Fibroblast of skin of abdomen (primary cell): ENCODE measurements at places on chromosomes 4 and X.

DNA sequence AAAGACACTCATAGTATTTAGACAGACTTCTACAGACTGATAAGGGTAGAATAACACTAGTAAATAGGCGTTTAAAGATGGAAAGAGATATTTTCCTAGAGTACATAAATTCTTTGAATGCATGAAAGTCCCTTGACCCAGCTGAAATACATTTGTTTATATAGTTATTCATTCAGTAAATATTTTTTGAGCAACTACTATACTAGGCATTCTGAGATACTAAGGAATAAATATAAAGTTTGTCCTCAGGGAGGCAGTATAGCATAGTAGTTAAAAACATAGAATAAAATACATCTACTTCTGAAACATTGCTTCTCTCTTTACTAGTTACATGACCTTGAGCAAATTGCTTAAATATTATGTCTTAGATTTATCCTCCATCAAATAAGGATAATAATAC lies 27.4 kb downstream of the HMGN5 start:
- DNase-seq: peak; percentile 5

- no peak for DNase-seq
These were observed 276.3 kb downstream of the DCTD start for GRCh38 chr4:182640932-182641331.

DNA sequence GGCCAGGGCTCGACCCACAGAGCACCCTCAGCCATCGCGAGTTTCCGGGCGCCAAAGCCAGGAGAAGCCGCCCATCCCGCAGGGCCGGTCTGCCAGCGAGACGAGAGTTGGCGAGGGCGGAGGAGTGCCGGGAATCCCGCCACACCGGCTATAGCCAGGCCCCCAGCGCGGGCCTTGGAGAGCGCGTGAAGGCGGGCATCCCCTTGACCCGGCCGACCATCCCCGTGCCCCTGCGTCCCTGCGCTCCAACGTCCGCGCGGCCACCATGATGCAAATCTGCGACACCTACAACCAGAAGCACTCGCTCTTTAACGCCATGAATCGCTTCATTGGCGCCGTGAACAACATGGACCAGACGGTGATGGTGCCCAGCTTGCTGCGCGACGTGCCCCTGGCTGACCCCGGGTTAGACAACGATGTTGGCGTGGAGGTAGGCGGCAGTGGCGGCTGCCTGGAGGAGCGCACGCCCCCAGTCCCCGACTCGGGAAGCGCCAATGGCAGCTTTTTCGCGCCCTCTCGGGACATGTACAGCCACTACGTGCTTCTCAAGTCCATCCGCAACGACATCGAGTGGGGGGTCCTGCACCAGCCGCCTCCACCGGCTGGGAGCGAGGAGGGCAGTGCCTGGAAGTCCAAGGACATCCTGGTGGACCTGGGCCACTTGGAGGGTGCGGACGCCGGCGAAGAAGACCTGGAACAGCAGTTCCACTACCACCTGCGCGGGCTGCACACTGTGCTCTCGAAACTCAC lies 3.6 kb downstream of the MID1IP1 start:
- peak; percentile 18 for DNase-seq

DNA sequence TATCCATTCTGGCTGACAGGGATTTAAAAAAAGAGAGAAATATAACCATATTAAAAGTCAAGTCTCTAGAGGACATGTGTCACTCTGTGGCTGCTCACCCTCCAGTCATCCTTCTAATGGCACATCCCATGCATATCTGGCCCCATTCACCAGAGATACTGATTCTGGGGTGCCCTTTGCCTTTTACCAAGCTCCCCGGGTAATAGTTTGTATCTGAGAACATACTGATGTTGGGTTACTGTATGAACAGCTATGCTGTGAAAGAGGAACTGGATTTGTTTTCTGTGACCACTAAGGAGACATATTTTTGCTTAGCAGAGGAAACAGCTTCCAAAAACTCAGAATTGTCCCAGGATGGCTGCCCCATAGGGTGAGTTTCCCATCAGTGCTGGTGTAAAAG lies 56.0 kb downstream of the SAT1 start:
- no peak for DNase-seq

DNA sequence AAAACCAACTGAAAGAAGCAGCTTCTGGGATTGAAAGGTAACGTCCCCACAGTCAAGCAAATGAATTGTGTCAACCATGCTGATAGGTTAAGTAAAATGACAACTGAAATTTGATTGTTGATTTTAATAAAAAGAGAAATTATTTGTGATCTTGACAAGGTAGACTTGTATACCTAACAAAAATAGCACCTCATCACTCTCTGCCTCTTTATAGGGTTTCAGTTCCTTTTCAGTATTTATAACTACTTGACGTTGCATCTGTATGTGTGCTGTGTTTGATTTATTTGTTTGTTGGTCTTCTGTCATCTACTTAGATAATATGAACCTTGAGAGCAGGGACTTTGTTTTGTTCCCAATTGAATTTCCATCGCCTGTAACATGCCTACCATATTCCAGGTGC lies 7.9 kb upstream of the PPP3CA start:
- DNase-seq: no peak

- DNase-seq: no peak
These were observed 30.0 kb upstream of the FGFR3 start for GRCh38 chr4:1763070-1763549.

DNA sequence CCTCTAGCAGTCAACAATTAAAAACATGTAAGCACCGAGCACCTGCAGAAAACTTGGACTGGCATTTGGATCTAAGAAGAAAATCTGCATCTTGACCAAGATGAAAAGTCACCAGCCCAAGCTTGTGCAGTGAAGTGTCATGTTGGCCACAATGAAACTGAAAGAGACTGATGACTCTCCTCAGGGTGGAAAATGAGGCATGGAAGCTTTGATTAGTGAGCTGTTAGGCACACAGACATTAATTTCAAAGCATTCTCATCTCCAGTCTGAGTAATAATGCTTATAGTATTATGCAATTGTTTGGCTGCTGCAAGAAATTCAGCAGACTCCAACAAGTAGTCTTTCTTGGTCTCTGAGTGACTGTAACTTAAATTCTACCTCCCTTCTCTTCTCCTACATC lies 150.1 kb downstream of the AR start:
- peak; percentile 53 for DNase-seq

DNA sequence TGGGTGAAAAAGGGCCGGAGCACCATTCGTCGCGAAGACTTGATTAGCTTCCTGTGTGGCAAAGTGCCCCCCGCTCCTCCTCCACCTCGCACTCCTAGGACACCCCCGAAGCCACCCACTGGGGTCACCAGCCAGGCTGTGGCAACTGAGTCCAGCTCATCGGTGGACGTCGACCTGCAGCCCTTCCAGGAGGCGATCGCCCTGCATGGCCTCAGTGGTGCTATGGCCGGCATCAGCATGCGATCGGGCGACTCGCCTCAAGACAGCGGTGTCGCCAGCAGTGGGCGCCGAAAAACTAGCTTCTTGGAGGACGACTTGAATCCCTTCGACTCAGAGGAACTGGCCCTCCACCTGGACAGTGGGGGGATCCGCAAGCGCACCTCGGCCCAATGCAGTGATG lies 126.8 kb upstream of the CXorf66 start:
- no peak for DNase-seq

- no peak for DNase-seq
These were observed 7.5 kb downstream of the CHM start for GRCh38 chrX:86039625-86040568.
